Aorta (tissue), 5 donors: ENCODE measurements at places on chromosomes 12 and 14.

GRCh38 chr12:50120521-50120920, 8.5 kb downstream of the COX14 start:
- no peak for DNase-seq

DNA sequence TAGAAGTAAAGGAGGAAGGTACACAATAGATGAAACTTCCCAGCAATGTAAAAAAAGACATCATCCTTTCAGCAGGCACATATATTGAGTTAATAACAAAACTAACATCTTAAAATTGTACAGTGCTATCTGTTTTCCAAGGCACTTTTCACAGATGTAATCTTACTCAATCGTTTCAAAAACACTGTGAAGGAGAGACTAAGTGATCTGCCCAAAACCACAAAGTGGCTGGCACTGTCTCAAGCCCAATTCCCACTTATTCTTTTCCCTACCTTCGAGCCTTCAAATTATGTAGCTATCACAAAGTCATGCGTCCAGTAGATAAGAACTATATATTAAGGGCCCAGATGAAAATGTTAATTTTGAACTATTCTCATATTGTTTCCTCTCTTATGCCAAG, 193.6 kb upstream of the RASSF8 start:
- no peak for DNase-seq

- DNase-seq = no peak
Observed at GRCh38 chr12:120425797-120426196, 12.1 kb upstream of the COX6A1 start.

DNA sequence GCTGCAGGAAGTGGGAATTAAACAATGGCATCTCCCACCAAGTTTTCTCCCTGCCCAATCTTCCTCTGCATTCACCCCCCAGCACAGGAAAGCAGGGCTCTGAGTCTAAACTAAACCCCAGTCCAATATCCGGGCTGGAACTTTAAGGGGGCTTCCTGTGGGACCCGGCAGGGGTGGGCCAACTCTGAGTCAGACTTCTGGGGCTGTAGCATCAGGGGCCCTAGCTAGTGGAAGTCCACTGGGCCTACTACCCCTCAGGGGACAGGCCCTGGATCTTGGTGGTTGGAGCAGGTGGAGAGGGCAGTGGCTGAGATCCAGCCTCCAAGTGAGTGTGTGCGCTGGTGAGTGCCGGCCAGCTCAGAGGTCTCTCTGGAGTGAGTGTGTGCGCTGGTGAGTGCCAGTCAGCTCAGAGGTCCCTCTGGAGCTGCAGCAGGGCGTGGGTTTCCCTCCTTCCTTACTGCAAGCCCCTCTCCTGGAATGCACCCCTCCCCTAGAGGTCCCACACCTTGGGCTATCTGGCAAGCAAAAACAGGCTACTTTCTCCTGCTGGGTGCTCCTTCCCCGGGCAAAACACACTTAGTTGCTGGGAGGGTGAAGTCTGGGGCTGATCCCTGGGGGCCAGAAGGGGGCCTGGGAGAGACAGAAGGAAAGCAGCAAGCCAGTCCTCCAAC, 5.6 kb upstream of the LHX5 start:
- no peak for DNase-seq

GRCh38 chr14:58598028-58598803, 39.5 kb upstream of the DACT1 start:
- DNase-seq = no peak

DNA sequence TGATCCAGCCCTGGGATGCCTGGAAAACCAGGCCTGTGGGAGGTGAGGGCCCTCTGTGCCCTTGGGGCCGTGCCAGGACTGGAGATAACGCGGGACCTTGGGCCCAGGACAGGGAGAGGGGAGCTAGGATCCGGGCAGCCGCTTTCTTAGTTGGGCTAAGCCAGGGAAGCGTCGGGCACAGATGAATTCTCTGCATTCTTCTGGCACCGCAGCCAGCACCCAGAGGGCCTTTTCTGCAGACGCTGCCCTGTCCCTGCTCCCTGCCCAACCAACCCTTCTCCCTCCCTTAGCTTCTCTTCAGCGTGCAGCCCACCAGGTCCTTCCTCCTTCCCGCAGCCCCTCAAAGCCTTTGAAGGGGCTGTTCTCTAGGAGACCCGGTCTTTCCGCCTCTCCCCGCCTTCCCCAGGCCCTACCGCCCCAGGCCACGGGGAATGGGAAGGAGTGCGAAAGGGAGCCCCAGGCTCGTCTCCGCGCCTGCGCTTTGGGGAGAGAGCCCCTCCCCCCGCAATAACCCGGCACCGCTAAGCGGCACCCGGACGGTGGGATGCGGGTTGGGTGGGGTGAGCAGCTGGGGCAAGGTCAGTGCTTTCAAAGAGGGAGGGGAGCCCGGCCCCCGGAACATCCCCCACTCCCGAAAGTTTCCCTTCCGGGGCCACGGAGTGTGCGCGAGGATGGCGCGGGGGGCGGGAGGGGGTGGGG, 663 bp downstream of the NCKAP5L start:
- peak; percentile 89 for DNase-seq

- DNase-seq = no peak
Observed at GRCh38 chr12:55065535-55065934, 45.8 kb downstream of the NEUROD4 start.

DNA sequence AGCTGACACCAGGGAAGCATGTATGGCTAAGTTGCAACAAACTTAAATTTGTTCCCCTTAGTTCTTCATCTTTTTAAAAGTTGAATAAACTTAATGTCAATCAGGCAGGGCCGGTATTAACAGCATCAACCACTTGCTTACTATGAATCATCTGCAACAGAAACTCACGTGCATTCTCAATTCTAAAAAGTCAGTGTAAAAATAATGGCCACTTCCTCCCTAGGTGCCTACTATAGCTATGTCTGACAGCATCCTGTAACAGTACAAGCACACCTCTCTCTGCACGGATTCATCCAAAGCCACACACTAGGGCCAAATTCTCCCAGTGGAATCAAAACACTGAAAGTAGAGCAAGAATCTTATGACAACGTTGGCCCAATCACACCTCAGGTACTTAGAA, 48.6 kb downstream of the PPP1R36 start:
- no peak for DNase-seq

- DNase-seq = no peak
Observed at GRCh38 chr12:5497329-5498053, 65.6 kb downstream of the NTF3 start.

DNA sequence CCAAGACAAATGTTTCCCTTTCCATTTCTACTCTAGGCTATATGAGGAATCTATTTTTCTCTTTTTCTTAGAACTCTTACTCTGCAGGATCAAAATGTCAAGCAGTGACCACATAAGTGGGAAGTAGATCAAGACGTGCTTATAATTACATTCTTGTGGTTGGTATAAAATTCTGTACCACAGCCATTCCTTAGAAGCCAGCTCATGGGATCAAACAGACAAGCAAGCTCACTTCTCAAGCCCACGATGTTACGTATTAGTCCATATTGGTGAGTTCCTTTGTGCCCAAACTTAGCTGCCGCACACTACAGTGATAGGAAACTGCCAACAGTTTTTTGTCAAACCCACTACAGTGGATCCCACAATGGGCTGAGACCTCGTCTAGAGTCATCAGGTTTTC, 53.4 kb downstream of the IFNG start:
- no peak for DNase-seq

DNA sequence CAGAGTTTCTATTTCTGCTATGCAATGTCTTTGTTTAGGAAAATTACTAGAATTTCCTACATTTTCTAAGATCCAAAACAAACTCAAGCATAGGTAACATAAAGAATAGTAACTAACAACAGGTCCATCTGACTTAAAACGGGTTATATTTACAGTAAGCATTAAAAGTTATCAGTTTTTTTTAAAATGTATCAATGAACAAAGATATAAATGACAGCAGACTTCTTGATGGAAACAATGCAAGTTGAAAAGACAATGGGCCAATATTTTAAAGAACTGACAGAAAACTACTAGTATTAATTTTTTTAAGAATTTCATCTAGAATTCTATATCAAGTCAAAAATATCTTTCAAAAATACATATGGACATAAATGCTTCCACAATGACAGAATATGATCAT, 367.1 kb upstream of the MGAT4C start:
- DNase-seq = no peak

GRCh38 chr12:68568922-68569569, 41.7 kb upstream of the RAP1B start:
- DNase-seq = no peak
